ENCODE measurements at places on chromosomes 5 and 9. TPM values are rescaled to one million over a fixed set of nuclear protein-coding genes. Genes with fewer than 3 reads are reported as not detected.

The SSNA1 gene
- 149 TPM for total RNA-seq

The NR5A1 gene
- not detected for total RNA-seq

The COL15A1 gene
- 0.29 TPM for total RNA-seq

The FOXD4L6 gene
- total RNA-seq, result not detected

The FOXD4L3 gene
- not detected for total RNA-seq

The EPB41L4B gene
- total RNA-seq, result 14.6 TPM

The NRG2 gene
- total RNA-seq, result 1.3 TPM

The PANK3 gene
- 12.5 TPM for total RNA-seq

The IL7R gene
- total RNA-seq, result 0.38 TPM

The GTF3C4 gene
- 18.8 TPM for total RNA-seq

The KCNIP1 gene
- total RNA-seq, result not detected

The PCDHB12 gene
- total RNA-seq, result not detected
